ENCODE measurements at places on chromosomes 1 and 21.
A peak's percentile ranks its signal among the peaks of the same experiment; 100 is the strongest.

DNA sequence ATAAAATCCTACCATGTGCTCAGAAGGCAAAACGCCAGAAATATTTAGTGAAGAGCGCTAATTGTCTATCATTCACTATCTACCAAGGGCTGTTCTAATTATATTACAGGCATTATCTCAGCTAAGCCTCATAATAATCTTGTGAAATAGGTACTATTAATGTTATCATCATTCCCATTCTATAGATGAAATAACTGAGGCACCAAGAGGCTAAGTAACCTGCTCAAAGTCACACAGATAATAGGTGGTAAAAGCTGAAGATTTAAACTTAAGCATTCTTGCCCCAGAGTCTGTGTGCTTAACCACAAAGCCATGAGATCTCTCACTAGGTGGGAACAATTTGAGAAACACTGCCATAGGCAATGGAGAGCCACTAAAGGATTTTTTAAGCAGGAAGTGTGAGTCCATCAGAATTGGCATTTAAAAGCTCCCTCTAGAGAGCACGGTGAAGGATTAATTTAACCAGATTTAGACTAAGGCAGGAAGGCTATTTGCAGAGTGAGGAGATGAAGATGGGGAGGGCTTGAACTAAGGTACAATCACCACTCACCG is 1.7 kb upstream of the SMAP2 start:
- no peak for DNase-seq

GRCh38 chr1:119987686-119988085 is 81.8 kb downstream of the NOTCH2 start:
- no peak for DNase-seq

DNA sequence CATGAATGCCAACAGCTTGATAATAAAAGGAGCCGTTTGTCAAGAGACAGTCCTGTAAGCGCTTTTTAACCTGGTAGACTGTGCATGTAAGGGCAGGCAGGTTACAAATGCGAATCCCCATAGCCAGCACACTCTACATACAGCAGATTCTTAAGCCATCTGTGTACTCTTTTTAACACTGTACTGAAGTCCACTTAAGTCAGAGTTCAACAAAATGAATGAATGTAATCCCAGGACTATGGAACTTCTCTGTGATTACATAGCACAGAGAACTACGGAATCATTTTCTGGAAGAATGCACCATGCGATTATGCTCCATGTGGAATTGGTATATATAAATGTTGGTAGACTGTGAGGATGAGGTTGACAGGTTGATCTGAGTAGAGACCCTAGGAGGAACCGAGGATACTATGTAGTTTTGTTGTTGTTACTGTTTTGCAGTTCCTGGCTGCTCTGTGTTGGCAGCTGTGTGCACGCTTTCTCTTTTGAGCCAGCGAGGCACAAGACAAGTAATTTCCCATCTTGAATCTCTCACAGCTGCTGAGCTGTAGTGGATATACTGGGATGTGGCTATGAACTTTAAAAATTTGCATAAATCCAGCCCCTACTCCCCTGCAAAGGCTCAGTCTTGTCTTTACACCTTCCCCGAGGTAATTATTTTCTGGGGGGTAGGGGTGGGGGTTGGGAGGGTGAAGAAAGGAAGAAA is 21.9 kb downstream of the LRRC8D start:
- no peak for DNase-seq

DNA sequence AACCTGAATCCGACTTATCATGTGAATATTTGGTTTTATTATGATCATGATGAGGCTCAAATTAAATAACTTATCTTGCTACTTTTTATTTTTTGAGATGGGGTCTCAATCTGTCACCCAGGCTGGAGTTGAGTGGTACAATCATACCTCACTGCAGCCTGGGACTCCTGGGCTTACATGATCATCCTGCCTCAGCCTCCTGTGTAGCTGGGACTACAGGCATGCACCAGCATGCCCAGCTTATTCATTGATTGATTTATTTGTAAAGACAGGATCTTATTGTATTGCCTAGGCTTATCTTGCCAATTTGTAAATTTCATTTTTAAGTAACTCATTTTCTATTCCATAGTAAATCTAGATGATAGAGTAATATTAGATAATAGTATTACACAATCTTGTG is 84.3 kb downstream of the COL11A1 start:
- DNase-seq: no peak

- no peak for DNase-seq
Observed at GRCh38 chr1:244789731-244790130, 45.7 kb upstream of the COX20 start.

- no peak for DNase-seq
Observed at GRCh38 chr1:183039985-183040447, 16.8 kb downstream of the LAMC1 start.

GRCh38 chr1:233082778-233083550 is 132.6 kb downstream of the NTPCR start:
- DNase-seq: no peak

DNA sequence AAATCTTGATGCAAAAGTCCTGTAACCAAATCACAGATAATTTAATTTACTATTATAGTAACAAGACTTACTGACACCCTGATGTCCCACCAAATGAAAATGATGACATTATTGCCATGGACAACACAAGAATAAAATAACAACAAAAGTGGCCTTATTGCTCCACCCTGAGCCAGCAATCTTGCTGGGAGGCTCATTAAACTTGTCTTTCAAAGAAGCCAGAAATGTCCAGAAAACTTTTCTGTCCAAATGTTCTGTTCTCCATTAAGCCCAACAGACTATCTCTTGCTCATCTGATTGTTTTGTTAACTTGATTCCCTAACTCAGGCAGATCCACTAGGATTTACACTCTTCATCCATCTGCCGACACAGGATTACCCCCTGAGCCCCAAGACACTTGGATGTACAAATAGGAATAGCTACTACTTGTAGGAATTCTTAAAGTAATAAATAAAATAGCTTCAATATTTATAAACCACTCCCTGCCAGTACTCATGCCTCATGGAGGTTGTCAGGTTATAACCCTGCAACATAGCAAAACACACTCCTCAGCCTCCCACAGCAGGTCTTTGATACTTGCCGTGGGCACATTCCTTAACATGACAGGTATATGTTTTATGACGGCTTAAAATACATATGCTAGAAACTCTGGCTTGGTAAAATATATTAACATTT is 84.9 kb downstream of the PTPN14 start:
- DNase-seq: no peak

DNA sequence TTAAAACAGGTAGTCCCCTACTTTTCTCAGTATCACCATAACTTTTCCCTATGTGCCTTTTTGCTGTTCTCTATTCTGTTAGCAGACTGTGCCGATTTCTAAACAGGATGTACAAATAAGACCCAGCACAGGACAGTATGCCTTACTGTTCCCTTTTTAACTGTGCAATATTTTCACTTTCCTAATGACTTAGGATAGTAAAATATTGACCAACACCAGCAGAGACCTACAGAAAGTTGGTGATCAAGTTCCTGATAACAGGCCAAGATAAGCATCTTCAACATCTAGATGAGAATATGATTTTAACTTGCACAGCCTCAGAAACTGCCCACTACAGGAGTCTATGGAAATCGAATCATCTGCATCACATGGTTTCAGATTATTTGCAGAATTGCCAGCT is 42.0 kb downstream of the ADSS2 start:
- DNase-seq: no peak

DNA sequence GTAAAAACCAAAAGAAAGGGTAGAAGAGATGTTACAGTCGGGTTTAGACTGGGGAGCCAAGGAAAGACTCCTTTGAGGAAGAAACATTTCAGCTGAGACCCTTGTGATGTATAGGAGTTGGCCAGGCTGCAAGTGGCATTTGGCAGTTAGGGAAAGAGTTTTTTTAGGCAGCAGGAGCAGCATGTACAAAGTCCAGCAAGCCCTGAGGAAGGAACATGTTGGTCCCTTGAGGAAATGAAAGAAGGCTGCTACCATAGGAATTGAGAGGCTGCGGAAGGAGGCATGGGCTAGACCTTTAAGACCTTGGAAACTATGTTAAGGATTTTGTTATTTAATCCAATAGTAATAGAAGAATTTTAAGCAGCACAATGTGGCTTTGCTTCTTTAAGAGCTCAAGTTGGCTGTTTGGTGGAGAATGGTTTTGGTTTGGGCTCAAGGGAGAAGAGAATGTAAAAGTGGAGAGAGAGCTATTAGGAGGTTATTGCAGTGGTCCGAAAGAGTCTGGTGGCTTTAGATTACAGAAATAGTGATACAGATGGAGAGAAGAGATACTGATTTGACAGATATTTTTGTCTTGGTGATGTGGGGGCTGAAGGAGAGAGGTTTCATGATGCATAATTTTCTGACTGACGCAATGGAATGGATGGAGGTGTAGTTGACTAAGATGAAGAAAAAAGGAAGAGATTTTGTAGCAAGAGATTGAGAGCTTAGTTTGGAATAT is 26.6 kb downstream of the SMAP2 start:
- DNase-seq: no peak

DNA sequence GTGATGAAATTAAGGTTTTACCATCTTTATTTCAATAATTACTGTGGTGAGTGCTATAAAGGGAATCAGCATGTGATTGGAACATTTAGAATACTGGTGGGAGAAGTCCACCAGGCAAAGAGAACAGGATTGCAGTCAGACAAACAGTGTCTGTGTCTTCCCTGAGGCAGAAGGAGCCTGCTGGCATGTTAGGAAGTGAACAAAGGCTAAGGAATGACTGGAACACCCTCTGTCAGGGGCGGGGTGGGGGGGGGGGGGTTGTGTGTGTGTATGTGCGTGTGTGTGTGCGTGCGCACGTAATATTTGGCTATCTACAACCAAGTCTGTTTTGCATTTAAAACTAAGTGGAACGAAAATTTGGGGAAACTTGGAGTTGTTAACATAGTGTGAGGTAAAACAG is 30.2 kb downstream of the SRRM1 start:
- no peak for DNase-seq

GRCh38 chr1:225004396-225004795 is 74.9 kb downstream of the DNAH14 start:
- no peak for DNase-seq

DNA sequence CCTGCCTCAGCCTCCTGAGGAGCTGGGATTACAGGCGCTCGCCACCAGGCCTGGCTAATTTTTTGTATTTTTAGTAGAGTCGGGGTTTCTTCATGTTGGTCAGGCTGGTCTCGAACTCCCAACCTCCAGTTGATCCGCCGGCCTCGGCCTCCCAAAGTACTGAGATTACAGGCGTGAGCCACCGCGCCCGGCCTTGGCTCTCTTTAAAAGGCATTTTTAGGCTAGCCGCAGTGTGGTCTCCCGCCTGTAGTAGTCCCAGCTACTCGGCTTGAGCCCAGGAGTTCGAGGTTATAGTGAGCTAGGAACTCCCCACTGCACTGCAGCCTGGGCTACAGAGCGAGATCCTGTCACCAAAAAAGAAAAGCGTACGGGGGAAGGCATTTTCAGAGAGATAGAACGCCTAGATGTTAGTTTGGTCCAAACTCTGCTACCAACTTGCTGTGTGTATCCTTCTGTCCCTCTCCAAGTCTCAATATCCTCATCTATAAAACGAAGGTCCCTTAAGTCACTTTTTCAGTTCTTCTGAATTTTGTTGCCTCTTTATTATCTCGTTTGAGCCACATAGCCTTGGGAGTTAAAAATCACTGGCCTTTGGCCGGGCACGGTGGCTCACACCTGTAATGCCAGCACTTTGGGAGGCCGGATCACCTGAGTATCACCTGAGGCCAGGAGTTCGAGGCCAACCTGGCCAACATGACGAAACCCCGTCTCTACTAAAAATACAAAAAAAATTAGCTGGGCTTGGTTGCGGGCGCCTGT is 734 bp downstream of the MED18 start:
- DNase-seq: peak; percentile 59

DNA sequence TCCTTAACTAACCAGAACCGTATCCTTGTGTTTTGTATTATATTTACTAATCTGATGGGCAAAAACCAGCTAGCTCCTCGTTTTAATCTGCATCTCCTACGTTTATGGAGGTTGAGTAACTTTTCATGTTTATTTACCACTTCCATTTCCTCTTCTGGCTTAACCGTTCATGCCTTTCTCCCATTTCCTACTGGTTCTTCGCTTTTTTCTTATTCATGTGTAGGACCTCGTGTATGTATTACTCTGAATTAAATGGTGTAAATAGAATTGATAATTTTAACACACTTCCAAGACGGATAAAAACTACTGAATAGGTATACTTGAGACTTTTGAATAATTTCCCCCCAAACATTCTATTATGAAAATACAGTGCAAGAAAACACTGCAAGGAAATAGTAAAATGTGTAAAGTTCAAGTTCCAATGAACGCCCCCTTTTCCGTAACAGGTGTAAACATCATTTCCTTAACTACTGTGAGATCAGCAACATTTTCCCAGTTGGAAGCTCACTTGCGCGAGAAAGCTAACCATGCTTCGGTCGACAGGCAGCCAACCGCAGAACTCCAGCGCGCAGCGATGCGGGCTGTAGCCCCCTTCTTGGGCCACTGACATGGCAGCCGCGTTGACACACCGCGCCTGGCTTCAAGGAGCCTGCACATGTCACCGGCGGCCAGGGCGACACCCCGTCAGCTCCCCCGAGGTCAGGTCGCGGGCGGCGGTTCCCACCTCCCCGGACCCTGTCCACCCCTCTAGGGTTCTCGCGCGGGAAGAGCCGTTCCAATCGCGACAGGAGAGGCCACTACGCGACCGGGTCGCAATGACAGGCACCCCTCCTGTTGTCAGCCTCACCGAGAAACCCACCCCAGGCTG is 816 bp downstream of the EDEM3 start:
- DNase-seq: peak; percentile 38

DNA sequence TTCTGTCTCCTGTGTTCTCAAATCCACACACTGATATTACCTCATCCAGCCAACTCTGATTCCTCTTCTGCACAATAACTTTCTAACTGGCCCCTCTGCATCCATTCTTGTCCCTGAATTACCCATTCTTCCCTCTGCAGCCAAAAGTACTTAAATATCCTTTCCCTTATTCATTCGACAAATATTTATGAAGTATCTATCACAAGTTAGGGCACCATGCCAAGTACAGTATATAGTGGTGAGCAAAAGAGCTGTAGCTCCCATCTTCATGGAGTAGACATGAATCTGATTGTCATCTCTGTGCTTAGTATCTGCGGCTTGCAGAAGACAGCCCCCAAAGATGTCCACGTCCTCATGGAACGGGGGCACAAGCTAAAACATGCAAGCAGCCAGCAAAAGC is 316.8 kb downstream of the SETD4 start:
- DNase-seq: no peak

DNA sequence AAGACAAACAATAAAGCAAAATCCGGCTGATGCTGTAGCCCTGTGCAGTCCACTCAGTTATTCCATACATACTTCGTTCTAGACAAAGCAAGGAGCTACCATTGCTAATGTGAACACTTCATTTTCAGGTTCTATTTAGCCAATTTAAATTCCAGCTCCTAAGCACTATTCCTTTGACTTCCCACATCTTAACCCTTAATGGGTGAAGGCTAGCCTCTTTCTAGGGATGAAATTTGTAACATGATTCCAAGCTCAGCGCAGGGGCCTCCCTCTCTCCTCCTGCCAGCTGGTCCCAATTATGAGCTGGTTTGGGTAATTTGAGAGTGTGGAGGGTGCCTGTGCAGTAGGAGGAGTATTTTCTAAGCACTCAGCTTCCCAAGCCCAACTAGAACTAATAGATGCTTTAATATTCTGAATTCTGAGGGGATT is 53.9 kb upstream of the PTGFRN start:
- no peak for DNase-seq

Measured in activated CD4-positive, alpha-beta T cell treated with anti-CD3 and anti-CD28 coated beads, Interleukin-2, amount 50 U/mL, for 48 hours (primary cell).